ENCODE measurements at places on chromosomes 1 and 21.

GRCh38 chr1:202807926-202808757 lies at the start of gene KDM5B:
KDM5B (minus strand) TSS chr1:202808421; CDS start chr1:202808305, 116 bp downstream.
- peak; percentile 81 for DNase-seq

DNA sequence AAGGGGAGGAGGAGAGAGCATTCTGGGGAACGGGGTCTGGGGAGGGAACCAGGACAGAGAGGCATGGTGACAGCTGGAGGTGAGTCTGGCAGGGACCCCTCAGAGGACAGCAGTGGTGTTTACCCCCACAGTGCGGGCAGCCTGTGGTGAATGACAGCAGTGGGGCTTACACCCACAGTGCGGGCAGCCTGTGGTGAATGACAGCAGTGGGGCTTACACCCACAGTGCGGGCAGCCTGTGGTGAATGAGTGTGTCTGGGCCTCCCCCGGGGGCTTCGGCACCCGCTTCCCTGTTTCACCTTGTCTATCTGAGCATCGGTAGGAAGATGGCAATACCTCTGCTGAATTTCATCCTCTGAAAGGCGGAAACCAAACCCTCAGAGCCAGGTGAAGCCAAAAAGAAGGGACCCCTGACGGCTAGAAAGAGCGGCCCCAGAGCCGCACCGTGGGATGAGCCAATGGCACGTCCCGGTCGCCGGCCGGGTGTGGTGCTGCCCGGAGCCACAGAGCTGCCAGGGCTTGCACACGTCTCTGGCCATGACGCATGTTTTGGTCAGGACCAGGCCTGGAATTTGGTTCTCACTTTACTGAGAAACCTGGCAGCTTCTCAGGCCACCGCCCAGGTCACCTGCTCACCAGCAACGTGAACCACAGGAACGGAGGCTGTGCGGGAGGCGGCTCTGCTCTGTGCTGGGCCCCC lies 54.1 kb downstream of the SIK1 start:
- no peak for DNase-seq

GRCh38 chr21:39882151-39882838 lies 15.1 kb downstream of the PCP4 start:
- DNase-seq, result no peak

DNA sequence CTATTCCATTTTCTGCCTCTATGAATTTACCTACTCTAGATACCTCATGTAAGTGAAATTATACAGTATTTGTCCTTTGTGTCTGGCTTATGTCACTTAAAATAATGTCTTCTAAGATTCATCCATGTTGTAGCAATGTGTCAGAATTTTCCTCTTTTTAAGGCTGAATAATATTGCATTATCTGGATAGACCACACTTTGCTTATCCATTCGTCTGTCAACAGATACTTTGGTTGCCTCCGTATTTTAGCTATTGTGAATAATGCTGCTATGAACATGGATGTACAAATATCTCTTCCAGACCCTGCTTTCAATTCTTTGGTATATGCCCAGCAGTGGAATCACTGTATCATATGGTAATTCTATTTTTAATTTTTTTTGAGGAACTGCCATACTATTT lies 10.1 kb upstream of the CCSAP start:
- no peak for DNase-seq

- no peak for DNase-seq
Measured at GRCh38 chr1:53559391-53559815, 100.2 kb downstream of the DMRTB1 start.

DNA sequence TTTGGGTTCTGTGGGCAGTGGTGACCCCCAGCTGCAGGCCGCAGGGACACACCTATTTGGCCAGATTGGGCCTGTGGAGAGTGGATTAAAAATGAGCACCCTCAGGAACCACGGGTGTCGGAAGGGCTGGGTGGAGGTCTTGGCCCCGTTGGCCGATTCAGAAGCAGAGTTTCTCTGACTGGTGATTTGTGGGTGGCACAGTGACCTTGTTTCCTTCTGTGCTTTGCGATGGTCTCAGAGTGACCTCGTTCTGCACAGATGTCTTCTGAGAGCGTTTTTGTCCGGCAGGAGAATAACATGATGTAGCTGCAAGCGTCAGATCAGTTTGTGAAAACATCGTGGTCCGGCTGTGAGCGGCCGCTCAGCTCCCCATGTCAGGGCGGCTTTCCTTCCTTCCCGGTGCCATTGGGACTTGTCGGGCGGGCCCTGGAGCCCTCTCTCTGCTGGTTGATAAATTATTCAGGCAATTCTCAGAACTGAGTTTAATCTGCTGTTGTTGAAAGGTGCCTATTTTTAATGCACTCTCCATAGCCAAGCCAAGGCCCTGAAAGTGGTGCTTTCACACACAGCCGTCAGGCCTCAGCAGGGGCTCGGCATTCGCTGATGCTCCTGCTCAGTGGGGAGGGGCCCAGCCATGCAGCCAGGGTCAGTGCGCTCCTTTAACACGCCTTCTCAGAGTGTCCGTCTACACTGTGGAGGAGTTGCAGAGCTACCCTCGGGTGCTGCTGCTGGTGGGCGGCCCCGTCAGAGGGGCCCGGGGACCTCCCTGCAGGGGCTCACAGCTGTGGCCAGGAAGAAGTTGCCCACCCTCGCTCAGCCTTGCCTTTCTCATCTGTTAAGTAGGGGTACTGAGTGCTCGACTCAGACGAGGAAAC lies 26.8 kb downstream of the TRPM2 start:
- no peak for DNase-seq

- DNase-seq, result peak; percentile 18
Measured at GRCh38 chr21:17513214-17514123, 626 bp downstream of the CXADR start.

- DNase-seq, result no peak
Measured at GRCh38 chr1:44842486-44842861, 579 bp downstream of the PTCH2 start.

DNA sequence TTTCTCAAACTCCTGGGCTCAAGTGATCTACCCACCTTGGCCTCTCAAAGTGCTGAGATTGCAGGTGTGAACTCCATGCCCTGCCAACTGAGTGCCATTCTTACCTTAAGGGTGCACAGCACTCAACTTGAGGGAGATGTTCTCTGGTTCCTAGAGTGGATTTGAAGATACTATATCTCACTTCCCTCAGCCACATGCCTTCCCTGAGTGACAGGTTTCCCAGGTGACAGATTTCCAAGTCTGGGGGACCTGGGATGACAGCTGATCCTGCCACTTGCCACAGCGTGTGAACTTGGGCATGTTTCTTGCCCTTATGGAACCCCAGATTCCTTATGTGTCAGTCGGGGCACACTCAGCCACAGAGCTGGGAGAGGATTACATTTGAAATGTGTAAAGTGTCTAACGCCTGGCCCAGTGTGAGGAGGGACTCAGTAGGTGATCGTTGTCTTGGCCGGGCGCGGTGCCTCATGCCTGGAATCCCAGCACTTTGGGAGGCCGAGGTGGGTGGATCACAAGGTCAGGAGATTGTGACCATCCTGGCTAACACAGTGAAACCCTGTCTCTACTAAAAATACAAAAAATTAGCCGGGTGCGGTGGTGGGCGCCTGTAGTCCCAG lies 29.6 kb upstream of the BTG2 start:
- no peak for DNase-seq

DNA sequence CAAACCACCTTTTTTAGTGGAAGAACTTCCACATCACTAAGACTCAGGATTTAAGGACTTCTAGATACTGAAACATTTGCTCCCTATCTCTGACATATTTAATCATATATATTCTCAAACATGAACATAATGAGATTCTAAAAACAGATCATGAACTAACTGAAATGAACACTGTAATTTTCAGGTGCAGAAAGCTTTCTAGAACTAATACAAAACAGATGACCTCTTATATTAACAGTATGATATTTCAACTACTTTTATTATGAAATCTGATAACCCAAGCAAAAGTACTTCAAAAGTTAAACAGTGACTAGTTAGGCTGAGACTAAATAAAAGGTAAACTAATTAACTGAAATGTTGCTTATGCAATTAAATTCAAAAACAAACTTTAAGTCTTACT lies 157.5 kb downstream of the COP1 start:
- DNase-seq, result no peak

DNA sequence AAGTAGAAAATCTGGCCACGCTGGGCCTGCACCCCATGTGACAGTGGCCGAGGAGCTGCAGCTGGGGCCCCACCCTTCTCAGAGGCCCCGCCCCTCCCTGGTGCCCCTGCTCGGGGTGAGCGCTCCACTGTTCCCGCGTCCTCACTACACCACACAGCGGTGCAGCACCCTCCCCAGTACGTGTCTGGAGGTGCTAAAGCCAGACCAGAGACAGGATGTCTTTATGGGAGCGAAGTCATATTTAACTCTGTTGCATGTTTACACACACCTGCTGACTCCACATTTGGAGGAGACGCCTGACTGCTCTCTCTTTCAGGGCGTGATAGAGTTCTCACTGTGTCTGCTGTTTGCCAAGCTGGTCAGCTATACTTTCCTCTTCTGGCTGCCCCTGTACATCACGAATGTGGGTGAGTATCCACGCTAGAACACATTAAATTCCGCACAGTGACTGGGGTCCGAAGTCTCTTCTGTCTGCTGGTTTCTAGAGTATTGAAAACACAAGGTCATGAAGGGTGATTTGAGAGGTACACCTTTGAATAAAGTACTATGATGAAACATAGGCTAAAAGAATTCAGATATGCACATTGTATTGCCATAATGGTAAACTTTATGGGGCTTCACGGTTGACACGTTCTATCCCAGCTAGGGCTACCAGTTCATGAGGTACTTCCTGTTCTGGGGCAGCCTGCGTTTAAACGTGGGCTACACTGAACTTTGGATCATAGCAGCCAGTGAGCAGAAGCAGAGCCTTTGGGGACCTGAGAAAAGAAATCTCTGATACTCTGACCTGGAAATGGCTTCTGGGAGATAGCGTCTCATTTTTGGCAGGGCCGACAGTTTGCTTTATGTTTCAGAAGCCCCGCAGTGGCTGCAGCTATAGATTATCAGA lies 48.4 kb downstream of the SLC37A1 start:
- DNase-seq, result no peak

DNA sequence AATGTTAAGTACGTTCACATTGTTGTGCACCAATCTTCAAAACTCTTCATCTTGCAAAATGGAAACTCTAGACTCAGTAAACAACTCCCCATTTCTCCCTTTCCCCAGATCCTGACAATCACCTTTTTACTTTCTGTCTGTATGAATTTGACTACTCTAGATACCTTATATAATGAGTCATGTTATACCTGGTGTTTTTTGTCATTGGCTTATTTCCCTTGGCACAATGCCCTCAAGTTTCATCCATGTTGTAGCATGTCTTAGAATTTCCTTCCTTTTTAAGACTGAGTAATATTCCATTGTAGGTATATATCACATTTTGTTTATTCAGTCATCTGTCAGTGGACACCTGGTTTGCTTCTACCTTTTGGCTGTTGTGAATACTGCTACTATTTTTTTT lies 399.5 kb downstream of the LMO4 start:
- DNase-seq, result no peak
